Stimulated activated CD4-positive, alpha-beta T cell treated with anti-CD3 and anti-CD28 coated beads, Interleukin-1b, Interleukin-23, amount 100 ng/mL, for 1 hour (primary cell): ENCODE measurements at places on chromosomes 5 and 9.
A peak's percentile ranks its signal among the peaks of the same experiment; 100 is the strongest.

- DNase-seq: no peak
Measured at GRCh38 chr9:105835721-105836120, 141.4 kb downstream of the TMEM38B start.

DNA sequence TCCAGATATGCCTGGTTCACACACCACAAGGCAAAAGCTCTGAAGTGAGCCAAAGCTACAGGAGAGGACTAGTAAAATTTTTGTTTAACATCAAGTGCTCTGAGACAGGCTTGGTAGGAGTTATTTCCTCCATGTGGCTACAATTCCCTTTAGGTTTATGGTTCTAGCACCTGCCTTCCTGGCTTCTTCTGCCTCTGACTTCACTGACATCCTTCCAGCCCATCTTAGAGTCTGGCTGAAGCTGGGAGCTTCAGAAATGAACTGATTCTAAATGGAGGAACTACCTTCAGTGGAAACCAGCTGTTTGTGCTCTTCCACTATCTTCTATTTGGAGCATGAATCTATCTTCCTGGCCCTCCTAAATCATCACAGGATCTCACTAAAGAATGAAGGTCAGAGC is 215.3 kb upstream of the FBXL7 start:
- no peak for DNase-seq

GRCh38 chr5:93874080-93874479 is 132.7 kb upstream of the POU5F2 start:
- DNase-seq: no peak

- no peak for DNase-seq
Measured at GRCh38 chr9:112059966-112060320, 115.2 kb downstream of the SUSD1 start.

- no peak for DNase-seq
Measured at GRCh38 chr5:81838307-81838906, 87.5 kb upstream of the SSBP2 start.

- DNase-seq: no peak
Measured at GRCh38 chr5:178305801-178306200, 73.2 kb upstream of the PHYKPL start.

DNA sequence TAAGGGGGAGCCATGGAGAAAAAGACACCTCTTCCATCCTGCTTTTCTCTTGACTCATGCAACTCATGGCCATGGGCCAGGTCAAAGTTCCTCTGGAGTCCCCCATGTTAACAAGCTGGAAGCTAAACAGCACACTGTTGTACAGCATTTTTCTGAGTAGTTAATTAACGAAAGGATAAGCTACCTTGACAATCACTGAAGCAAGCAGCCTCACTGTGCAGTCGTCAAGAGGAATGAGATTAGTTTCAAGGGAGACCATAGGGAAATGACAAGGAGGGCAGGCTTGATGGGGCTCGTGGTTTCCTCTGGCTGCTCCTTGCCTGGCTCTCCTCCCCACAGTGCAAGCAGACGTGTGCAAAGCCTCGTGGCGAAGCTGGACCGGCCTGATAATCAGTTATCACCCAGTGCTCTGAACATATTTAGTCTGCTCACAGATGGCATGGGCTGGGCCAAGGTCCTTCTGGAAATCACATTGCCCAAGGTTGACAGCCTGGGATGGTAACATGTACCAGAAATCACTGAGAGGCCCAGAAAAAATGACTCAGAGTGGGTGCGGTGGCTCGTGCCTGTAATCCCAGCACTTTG is 209.5 kb downstream of the SLIT3 start:
- no peak for DNase-seq

DNA sequence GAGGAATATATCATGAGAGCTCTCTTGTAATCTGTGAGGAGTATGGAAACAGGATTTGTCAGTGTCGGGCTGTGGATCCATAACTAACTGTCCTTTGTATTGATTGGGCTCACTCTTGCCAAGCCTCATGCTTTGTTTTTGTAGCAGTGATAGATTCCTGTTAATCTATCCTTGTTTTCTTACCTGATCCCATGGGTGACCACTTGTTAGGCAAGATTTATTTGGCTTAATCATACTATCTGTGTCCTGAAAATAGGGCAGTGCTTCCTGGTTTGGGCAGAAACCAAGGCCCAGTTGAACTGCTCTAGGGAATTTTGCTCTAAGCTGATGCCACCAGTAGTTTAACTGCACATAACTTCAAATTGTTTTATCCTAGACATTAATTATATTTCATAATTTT is 6.1 kb downstream of the NDFIP1 start:
- DNase-seq: no peak

DNA sequence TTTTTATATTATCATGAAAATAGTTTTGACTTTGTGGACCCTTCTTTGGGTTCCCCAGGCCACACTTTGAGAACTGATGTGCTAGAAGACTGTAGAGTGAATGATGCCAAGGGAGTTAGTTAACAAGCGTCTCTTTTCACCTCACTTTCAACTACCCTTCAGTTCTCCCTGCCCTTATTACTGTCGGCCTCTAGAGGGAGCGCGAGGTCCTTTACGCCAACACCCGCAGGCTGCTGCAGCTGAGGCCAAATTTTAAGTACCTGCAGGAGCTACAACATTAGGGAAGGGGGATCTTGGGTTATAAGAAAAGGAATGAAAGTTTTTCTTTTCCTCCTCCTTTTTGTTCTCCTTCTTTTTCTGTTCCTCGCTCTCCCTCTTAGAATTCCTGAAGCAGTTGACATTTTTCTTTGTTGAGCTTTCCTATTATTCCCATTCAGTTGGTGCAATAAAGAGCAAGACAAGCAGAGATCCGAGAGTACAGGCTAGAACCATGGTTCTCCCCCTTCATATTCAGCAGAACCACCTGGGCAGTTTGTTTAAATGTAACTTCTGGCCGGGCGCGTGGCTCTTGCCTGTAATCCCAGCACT is 84.0 kb downstream of the ZFAND5 start:
- DNase-seq: peak; percentile 39

DNA sequence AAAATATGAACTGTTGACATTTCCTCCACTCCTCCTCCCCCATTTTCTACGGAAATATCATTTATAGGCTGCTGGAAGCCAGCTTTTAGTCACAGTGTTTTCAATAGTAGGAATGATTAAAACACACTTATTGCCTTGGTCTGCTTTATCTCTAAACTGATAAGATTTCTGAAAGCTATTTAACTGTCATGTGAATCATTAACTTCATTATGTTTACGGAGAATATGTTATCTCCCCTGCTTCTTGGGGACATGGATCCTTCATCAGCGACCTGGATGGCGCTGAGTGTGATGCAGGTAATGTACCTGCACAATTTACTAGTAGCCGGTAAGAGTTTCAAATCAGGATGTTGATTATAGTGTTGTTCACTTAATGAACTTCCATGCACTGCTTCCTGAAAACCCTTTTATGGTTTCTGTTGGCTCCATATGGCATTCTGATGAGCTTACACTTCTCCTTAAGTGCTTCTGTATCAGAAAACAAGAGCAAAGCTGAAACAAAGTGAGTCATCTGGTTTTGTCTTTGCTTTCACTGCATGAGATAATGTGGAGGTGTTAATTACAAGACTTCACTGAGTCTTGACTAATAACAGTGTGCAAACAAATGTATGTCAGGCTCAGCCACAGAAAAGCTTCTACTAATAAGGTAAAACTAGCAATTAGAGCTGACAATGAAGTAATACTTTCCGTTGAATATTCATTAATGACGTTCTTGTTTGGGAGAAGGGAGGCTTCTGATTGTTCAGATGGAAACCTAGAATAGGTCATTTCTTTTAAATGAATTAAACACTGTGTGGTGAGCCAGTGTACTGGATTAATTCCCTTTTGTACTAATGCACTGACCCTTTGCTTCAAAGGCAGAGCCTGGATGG is 162.4 kb upstream of the ZNF608 start:
- no peak for DNase-seq

DNA sequence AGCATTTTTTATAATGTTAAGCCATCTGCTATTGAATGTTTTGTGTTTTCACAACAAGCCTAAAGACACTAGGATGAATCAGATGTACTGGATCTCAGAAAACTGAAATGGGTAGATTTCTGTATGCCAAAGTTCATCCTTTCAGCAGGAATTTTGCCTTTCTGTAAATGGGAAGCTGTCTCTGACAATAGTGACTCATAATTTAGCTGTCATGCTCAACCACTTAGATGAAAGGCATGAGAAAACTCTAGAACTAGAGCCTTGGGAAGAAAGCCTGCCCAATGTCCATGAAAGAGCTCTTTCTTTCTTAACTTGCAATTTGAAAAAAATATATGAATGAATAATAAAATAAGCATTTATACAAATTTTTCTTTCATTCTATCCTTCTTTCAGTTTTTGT is 616.0 kb upstream of the EDIL3 start:
- DNase-seq: no peak

- DNase-seq: no peak
Measured at GRCh38 chr5:32027093-32027716, 146.9 kb downstream of the GOLPH3 start.

GRCh38 chr5:156435101-156435500 is 108.1 kb downstream of the SGCD start:
- no peak for DNase-seq

DNA sequence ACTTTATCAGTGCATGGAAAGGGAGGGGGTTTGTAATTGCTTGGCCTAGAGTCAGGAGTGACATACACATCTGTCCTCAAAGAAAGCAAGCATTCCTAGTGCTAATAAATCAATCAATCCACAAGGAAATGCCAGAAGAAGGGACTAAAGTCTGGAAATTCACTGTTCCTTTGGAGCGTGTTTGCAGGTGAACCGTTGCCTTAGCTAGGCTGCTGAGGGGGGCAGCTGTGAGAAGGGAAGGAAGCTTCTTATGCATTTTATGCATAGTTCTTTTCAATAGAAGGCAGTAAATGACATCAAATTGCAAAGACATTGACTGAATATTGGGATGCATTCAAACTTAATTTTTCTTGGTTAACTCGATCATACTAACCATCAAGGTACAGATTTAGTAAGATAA is 1092.5 kb upstream of the SEMA6A start:
- DNase-seq: no peak

- DNase-seq: no peak
Measured at GRCh38 chr5:125011419-125011818, 265.0 kb upstream of the ZNF608 start.

DNA sequence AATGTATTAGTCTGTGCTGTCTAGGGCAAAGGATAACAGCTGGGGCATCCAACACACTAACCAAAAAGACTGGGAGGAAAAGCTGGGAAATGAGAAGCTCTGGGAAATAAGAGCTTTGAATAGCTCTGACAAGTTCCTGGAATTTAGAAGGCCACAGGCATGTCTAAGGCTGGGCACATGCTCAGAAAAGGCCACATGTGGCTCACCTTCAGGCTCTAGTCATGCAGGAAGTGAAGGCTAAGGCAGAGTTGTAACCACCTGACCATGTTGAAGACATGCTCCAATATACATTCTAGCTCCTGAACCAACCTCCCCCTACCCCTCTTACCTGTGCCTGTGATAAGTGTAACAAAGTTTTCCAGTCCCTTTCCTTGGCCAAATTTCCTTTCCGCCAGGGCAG is 31.7 kb downstream of the CLTA start:
- DNase-seq: no peak

- no peak for DNase-seq
Measured at GRCh38 chr5:66129144-66129543, 15.0 kb upstream of the SREK1 start.

GRCh38 chr9:105332471-105332870 is 88.0 kb downstream of the SLC44A1 start:
- DNase-seq: no peak

DNA sequence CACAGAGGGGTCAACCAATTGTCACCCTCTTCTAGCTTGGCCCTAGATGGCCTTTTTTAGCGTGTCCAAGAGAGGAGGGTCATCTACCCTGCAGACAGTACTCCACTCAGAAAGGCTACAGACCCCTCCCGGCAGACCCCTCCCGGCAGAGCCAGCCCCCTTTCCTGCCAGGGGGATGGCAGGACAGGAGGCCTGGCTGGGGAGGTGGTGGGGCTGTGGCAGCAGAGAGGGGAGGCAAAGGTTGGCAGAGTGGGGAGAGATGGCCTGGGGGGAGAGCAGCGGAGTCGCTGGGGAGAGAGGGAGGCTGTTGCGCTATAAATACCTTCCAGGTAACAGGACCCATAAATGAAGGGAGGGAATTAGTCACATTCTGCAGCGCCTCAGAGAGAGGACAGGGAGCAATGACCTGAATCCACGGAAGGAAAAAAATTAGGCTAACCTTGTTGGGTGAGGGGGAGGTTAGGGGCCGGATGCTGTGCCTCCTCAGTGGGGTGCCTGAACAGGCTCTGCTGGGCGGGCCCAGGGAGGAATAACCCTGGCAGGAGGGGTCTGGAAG is 32.9 kb upstream of the PSD2 start:
- no peak for DNase-seq

GRCh38 chr5:100901821-100902341 is 1.2 kb downstream of the ST8SIA4 start:
- DNase-seq: peak; percentile 42

DNA sequence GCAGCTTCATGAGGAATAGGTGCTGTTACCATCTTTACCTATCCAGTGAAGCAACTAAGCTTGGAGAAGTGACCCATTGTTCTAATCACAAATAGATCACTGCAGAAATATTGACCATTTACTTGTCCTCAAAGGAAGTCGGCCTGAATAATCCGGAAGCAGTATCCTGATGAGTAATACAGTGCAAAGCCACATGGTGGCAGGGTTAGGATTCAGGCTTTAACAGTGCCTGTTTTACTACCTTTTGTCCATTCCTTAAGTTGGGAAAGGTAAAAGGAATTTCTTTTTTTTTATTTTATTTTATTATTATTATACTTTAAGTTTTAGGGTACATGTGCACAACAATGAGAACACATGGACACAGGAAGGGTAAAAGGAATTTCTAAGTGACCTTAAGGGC is 336.3 kb downstream of the KDM4C start:
- DNase-seq: no peak

DNA sequence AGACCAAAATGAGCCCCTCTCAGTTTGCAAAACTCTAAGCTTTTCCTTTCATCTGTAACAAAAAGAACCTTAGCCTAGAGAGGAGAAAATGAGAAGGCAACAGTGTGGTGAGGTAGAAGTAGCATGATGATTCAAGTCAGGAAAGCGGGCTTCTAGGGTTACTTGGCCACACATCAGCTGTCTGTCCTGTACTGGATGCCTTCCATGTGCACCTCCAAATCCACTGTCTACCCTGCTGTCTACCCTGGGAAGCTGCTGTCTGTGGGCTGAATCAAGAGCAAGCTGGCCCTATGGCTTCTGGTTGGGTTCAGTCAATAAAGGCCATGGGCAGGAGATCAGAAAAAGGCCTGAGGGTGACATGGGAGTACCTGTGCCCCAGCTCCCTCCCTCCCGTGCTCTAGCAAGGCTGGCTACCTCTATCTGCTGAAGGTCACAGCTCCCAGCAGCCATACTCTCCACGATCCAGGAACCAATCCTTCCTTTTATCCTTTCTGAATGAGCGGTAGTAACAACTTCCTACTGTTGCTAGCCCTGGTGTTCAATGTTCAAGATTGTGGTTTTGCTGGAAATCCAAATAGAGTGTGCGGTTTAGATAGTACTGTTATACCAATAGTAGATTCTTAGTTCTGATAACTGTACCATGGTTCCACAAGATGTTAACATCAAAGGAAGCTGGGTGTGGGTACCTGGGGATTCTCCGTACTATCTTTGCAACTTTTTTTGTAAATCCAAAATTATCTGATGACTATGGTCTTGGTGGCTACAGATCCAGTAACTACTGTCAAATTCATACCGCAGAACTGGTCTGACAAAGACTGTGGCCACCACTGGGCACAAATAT is 191.0 kb downstream of the ESM1 start:
- no peak for DNase-seq

- no peak for DNase-seq
Measured at GRCh38 chr9:86282979-86283535, 719 bp upstream of the ISCA1 start.
